ENCODE measurements at places on chromosomes 6 and 20. TPM values are rescaled to one million over a fixed set of nuclear protein-coding genes. Genes with fewer than 3 reads are reported as not detected.

DNA sequence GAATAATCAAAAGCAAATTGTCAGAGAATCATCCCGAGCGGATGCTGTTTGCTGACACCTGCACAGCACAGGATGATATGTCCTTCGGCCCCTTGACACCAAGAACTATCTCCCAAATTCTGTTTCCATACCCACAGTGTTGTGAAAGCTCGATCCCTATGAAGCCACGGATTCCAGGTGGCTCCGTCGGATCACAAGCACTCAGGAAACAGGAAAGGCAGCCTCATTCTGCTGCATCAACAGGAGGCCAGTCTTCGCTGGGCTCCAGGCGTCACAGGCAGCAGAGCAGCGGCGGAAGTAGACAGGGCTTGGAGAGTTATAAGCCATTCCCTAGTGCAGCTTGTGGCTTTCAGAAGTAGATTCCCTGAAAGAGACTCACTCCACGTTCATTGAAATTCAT is 342.3 kb downstream of the C6orf118 start:
- no peak for DNase-seq

DNA sequence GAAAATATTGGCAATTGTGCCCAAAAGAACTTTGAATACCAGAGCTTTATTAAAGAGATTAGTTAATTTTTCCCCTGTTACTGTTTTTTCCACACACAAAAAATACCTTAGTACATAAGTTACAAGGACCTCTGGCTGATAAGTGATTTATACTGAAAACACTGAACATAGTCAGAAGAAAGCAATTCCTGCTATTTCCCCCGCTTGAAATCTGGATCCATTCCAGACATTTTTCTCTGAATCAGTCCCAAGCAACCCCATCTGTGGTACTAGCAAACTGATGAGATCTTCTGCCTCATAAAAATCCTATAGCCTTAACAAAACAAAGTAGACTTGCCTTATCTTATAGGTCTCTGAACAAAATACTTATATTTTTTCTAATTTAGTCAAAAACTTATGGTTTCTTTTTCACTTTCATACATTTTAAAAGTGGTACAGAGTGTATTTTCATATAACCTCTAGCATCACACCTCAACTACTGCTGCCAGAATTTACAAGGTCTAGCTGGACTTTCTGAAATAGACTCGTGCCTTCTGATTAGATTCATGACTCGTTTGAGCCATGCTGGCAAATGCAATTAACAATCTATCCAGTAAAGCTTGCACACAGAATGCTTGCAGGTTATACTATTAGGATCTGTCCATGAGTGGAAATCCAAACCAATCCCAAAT is 111.9 kb downstream of the TBX18 start:
- DNase-seq = no peak

GRCh38 chr6:32764048-32764447 is 716 bp upstream of the HLA-DQB2 start:
- no peak for DNase-seq

The OR2H2 gene
- not detected for total RNA-seq

DNA sequence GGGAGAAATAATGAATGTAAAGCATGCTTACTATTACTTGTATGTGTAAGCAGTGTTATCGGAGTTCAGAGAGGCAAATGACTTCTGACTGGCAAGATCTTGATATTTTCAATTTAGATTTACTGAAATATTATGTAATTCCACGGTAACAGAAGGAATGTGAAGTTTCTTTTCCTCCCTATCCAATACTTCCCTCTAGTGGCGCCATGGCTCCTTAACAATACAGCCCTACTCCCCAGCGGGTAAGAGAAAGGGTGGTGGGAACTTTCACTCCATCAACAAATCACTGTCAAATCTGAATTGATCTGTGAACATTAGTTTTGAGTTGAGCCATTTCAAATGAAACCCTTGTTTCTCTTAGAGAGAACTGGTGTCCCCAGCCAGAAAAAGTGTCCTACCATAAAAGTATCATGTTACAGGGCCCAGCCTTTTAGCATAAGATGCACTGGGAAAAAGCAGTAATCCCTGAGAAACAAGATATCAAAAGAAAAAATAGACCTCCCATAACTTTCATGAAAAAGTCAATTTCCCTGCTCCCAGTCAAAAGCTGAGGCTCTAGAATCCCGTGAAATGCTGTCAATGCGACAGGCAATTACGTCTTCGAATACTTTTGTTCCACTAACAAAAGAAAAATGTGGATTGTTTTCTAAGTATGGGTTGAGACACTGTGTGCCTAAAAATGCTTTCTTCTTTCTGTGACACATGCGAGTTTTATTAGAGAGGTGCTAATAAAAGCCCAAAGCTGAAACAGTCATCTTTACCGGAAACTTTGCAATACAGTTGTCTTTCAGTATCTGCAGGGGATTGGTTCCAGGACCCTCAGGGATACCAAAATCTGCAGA is 12.9 kb downstream of the COX7A2 start:
- DNase-seq = no peak

DNA sequence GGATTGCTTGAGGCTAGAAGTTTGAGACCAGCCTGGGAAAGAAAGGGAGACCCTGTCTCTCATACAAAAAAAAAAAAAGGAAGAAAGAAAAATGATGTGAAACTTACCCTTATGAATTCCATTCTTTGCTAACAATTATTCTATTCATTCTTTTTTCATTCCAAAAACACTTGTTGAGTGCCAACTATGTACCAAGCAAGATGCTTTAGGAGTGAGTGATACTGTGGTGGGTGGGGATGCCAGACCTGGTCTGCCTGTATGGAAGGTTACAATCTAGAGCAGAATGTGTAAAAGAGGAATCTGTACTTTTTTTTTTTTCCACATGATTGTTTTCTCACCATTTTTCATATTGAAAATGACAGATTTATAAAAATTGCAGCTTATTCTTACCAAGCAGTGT is 73.8 kb upstream of the TULP1 start:
- DNase-seq = no peak

- no peak for DNase-seq
Measured at GRCh38 chr20:55667955-55668354, 337.4 kb downstream of the CBLN4 start.

- no peak for DNase-seq
Measured at GRCh38 chr6:7976485-7977056, 66.0 kb upstream of the TXNDC5 start.

DNA sequence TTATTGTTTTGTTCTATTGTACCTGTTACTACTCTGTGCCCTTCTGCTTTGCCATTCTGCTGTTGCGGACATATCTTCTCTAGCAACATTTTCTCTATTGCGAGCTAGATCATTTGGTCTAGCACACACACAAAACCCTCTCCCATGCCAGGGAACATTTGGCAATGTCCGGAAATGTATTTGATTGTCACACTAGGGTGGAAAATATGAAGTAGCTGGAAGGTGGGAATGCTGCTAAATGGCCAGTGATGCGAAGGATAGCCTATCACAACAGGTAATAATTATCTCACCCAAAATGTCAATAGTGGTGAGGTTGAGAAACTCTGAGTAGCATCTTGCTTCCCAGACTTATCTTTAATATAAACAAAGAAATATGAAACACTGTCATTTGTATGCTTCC is 331.9 kb downstream of the HTR1B start:
- no peak for DNase-seq

- DNase-seq = no peak
Measured at GRCh38 chr6:22956029-22956681, 386.8 kb downstream of the HDGFL1 start.

DNA sequence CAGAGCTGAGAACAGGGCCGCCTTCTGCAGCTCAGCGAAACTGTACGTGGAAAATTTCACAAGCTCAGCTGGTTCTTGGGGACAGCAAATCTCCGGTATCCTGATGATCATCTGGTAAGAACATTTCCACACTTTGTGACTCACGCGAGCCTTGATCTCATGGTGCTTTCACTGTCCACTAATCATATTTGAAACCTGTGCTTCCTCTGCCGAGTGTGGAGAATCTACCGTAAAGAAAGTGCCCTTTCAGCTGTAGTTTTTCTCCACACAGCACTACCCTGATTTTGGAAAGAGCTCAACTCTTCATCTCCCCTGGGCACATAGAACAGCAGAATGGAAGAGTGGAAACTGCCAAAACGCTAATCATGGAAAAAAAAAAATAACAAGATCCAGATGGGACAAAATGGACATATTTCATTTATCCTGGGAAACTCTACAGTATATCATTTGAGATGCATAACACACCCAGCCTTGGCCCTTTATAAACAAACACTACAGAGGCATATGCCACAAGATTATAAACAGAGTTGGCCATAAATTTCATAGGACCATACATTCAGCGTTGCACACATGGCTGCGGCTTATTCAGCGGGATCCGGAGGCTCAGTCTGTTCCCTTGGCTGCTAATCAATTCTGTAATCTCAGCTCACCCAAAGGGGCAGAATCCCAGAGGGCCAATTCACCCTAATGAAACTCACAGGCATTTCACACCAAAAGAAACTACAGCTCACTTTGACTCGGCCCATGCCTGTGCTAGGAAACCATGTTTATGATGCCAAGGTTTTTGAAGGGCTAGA is 434.5 kb downstream of the HDGFL1 start:
- no peak for DNase-seq

The BPIFB2 gene
- 93.5 TPM for total RNA-seq

GRCh38 chr6:10968776-10969175 is 75.3 kb downstream of the ELOVL2 start:
- DNase-seq = no peak

DNA sequence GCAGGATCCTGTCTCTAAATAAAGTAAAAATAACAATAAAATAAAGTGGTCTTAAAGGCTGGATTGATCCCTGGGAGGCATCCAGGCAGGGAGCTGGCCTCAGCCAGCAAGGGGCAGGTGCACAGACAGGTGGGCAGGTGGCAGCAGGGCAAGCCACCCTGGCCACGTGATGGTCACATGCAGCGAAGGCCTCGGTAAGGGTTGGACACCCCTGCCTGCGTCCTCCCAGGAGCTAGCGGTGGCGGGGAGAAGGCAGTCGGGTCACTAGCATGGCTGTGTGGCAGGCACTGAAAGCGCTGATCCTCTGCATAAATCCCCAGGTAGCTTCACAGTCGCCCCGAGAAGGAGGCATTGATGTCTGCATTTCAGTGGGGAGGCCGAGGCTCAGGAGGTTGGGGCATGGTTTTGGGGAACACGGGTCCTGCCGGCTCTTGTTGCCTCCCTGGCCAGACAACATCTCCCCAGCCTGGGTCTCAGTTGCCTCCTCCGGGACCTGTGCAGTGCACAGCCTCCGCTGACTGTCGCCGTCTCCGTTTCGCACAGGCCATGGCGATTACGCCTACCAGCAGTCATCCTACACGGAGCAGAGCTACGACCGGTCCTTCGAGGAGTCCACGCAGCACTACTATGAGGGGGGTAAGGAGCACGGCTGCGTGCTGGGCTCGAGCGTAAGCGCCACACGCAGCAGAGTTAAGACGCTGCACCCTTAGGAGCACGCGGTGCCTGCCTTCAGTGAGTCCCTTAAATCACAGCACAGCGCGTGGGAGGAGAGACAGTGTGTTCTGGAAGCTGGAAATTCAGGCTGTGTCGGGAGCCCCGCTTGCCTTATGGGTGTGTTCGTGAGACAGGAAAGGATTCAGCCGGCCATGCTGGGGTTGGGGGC is 17.7 kb upstream of the MTG2 start:
- DNase-seq = no peak

The IFT52 gene
- total RNA-seq = 8.8 TPM

The NOTCH4 gene
- 6.1 TPM for total RNA-seq

- no peak for DNase-seq
Measured at GRCh38 chr6:161829291-161829729, 555.4 kb upstream of the AGPAT4 start.

DNA sequence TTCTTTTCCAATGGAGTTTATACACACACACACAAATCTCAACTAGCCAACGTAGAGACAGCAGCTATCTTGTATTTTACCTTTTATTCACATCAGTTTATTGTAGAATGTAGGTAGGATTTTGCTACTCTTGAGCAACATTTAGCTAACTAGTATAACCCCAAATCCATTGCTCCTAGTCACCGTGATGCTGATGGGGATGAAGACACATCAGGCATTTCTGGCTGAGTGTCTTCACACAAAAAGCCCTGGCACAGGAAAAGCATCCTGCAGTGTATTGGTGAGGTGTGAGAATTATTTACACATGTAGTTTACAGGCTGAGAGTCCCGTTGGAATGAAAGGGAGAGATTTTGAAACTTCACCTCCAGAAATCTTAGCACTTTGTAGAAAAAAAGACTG is 65.9 kb upstream of the FBXL4 start:
- DNase-seq = no peak

The CCDC167 gene
- total RNA-seq = 16.4 TPM

- DNase-seq = no peak
Measured at GRCh38 chr20:16271450-16271849, 301.8 kb downstream of the KIF16B start.

DNA sequence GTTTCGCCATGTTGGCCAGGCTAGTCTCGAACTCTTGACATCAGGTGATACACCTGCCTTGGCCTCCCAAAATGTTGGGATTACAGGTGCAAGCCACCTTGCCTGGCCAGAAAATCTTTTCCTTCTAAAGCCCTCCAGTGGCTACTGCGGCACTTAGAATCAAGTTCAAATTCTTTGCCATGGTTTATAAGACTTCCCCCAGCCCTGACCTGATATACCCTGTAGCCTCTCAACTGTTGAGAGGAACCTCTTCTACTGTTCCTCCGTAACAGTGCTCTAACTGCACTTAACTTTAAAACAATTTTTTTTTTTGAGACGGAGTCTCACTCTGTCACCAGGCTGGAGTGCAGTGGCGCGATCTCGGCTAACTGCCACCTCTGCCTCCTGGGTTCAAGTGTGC is 235.6 kb downstream of the BCAS1 start:
- no peak for DNase-seq

The TRDN gene
- not detected for total RNA-seq

DNA sequence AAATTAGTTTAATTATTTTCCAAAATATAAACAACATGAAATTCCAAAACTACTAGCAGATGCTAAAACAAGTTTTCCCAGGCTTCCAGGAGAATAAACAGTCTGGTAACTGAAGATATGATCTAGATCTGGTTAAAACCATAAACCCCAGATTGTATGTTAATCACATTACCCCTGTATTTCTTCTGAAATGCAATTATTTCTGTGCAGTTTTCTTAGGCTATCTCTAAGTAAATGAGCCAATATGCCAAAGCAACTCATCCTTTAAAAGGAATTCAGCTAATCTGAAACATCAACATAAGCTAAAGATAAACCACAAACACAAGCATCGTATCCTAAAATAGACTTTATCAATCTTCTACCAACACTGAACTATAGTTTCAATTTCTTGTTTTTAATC is 44.6 kb upstream of the SENP6 start:
- no peak for DNase-seq

DNA sequence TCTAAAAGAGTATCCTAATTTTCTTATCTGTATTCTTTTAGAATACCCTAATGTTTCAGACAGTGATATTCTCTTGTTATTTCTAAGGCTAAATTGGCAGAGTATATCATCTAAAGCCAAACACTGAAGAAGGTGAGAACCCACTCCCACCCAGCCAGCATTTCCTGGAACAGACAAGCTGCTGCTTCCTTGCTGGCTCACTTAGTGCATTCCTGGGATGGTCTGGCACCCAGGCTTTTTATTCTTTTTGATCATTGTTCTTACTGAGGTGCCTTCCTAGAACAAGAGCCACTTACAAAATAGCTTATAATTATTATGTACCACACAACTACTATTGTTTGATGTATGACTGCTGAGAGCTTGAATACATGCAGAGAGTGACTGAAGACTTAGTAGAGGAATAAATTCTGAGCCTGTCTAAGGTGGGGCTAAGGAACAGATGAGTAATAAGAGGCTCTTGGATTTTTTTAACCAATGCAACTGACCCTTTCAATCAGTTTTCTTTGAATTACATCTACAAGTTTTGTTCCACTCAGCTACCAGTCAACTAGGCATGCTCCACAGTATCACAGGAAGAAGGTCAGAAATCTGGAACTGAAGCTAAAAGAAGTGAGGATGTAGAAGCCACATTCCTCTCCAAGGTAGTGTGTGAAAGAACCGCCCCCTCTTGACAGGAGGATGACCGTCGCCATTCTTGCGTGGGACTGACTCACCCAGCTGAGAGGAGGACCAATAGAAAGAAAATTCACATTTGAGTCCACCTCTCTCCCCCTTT is 30.1 kb downstream of the PRPH2 start:
- DNase-seq = no peak
